ENCODE measurements at places on chromosomes 7 and 10.

DNA sequence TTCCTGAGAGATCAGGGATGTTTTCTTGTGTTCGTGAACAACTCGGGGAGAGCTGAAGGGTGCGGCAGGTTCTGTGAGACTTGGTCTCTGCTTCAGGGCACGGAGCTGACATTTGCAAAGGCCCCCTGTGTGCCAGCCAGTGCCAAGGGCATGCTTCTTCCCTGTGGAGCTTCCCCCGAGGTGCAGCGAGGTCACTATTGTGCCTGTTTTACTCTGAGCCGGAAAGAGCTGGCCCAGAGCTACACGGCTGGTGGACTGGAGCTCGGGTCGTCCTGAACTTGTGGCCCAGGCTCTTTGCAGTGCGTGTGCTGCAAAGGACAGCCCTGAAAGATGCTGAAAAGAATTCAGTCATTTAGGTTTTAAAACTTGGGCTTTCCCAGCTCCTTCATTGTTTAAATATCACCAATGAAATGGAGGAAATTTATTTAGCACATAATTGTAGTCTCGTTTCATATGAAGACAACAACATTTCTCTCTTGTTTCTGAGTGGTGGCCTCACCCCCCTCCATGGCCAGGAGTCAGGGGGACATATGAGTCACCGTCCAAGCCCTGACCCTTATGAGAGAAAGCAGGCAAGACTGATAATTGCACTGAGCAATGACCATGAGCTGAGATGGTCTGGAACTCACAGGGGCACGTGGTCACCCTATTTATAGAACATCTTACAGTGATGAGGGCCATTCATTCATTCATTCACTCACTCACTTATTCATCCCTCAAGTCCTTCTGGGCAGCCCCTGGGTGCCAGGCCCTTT lies 102.6 kb downstream of the PTPRE start:
- peak; percentile 33 for DNase-seq

- DNase-seq: no peak
Observed at GRCh38 chr7:24911213-24911603, 68.8 kb downstream of the OSBPL3 start.

DNA sequence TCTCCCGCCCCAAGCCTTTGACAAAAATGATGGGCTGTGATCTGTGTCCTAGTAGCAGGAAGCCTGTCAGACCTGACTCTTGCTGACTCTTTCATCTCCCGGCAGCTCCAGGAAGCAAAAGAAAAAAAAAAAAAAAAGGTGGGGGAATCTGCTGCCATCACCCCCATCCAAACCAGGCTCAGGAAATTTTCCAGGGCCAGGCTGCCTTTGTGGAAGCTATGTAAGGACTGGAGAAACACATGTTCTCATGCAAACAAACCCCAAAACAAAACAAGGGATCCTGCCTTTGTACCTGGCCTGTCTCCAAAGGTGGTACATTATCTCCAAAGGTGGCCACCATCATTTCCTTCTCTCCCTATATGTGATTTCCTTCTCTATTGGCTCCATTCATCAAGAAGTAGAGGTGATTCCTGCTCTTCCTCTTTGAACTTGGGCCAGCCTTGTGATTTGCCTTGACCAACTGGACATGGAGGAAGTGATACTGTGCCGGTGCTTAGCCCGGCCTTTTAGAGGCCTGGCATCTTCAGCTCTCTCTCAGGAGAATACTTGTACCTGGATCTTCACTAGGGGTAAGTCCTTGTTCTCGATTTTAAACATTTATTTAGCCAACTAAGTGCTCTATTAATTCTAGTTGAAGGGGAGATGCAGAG lies 192.2 kb upstream of the SVIL start:
- DNase-seq: no peak

GRCh38 chr10:86956195-86956847 lies 1.1 kb downstream of the MMRN2 start:
- no peak for DNase-seq

- peak; percentile 0 for DNase-seq
Observed at GRCh38 chr10:88343761-88344484, 239.2 kb downstream of the RNLS start.

Measured in GM23248 (cell line).